ENCODE measurements at places on chromosomes 5 and 9. TPM values are rescaled to one million over a fixed set of nuclear protein-coding genes. Genes with fewer than 3 reads are reported as not detected.

Gene FOXD4L5
- total RNA-seq, result 0.19 TPM

Gene LECT2
- not detected for total RNA-seq

DNA sequence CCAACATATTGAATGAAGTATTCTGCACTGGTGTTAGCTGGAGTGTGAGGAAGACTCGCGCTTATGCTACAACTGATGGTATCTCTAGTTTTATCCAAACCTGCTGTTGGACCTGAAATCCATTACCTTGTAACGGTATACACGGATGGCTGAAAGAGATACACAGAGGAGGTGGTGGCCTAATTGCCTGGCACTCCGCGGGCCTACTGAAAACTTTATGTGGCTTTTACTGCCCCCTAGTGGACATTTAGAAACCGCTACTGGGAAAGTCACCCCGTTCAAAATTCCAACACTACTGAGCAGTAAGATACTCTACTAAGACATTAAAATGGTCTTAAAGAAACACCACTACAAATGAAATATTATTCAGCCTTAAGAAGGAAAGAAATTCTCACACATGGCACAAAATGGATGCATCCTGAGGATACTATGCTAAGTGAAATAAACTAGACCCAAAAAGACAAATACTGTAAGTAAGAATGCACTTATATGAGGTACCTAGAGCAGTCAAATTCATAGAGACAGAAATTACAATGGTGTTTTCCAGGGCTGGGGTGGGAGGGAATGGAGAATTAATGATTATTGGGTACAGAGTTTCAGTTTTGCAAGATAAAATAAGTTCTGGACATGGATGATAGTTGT, 100.4 kb downstream of the TTLL11 start:
- peak; percentile 91 for DNase-seq

GRCh38 chr5:135307143-135307903, 91.7 kb downstream of the MACROH2A1 start:
- DNase-seq, result peak; percentile 94

Gene KCNV2
- total RNA-seq, result not detected

DNA sequence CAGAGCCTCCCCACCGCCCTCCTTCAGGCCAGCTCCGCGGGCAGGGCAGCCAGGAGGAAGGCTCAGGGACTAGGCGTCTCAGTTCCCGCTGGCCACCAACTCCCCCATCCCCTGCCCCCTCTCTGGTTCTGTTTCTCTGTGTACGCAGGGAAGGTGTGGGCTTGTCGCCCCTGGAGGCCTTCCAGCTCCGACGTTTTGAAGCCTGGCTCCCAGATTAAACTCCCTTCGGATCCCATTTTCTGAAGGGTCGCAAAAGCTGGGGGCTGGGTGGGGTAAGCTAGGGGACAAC, 346 bp downstream of the ATOX1 start:
- DNase-seq, result no peak

Measured in neural progenitor cell (in vitro differentiated cells).